ENCODE measurements at places on chromosomes 11 and 22.

- DNase-seq, result no peak
Observed at GRCh38 chr11:14270690-14271542, 88.1 kb downstream of the RRAS2 start.

GRCh38 chr11:123601136-123601535 is 53.3 kb downstream of the SCN3B start:
- no peak for DNase-seq

GRCh38 chr11:44779736-44780520 is 53.2 kb downstream of the TSPAN18 start:
- no peak for DNase-seq

GRCh38 chr22:45510376-45511232 is 7.9 kb downstream of the FBLN1 start:
- no peak for DNase-seq

- no peak for DNase-seq
Observed at GRCh38 chr11:122265981-122266380, 150.0 kb upstream of the BLID start.

DNA sequence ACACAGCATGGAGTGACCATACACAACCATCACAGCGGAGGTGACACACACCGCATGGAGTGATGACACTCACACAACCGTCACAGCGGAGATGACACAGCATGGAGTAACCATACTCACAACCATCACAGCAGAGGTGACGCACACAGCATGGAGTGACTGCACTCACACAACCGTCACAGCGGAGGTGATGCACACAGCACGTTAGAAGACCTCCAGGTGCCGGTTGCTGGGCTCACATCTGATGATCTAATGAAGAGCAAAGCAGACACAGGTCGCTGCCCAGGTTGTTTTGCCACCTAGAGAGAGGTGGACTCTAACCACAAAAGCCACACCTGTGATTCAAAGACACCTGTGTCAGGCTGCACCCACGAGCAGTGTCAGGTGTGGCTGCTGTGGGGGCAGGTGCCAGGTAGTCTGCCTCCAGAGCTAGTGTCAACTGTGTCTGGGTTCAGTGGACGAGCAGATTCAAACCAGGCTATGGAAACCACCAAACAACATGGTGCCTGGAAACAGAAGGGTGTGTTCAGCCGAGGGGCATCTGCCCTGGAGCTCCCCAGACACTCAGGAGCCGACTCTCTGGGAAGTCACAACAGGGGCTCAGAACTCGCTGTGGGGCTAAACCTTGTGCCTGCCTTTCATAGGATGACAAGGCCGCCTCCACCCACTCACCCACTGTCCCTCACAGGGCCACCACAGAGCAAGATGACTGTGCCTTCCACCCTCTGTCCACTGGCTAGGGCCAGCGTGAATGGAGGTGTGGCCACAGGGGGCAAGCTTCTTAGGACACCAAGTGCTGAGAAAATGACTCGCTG is 608.2 kb downstream of the TBC1D22A start:
- no peak for DNase-seq

DNA sequence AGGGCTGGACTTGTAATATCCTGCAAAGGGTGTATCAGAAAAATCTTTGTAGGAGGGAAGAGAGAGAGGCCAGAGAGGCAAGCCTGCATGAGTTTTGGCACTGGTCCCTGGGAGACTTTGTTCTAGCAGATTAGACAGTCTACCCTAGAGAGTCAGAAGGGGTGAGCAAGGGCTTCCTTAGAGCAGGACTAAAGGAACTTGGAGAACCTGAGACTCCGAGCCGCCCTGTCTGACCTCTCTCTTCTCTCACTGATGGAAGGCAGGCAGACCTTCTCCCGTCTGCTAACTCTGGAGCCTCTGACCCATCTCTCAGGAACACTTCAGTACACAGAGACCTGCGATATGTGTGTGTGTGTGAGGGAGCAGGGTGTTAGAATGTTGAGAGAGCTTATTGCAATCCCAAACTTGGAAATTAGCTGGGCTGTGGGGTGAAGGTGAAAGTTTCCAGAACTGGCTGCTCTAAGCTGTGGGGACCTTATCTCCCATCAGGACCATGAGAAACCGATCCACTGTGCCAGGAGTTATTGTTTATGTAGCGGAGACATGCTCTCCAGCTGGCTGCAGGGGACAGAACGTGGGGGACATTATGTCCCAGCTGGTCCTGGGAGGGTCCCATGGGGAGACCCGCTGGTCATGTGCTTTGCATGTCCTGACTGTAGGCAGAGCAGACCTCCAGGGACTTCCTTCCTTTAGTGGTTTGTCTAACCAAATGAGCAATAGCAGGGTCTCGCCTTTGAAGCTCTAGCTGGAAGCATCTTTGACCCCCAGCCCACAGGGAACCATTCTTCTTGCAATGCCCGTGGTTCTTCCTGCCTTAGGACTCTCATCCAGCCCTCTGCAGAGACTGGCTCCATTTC is 51.1 kb downstream of the TIMP3 start:
- DNase-seq, result no peak

GRCh38 chr11:116072601-116073410 is 568.6 kb upstream of the CADM1 start:
- no peak for DNase-seq

GRCh38 chr11:72352859-72353551 is 81.3 kb downstream of the CLPB start:
- DNase-seq, result peak; percentile 67

DNA sequence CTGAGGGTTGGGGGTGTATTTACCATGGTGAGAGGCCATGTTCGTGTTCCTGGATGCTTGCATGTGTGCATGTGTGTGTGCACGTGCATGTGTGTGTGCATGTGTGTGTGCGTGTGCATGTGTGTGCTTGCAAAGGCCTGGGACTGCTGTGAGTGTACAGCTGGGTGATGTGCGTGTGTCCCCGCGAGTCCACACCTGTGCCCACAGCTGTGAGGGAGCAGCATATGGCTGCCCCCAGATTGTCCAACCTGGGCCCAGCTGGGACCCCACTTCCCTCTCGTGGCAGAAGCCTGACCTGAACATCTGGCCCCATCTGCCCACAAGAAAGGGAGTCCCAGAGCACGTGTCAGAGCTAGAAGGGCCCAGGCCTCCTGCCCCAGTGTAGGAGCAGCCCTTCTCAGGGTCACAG is 8.4 kb upstream of the CD248 start:
- DNase-seq, result no peak

- no peak for DNase-seq
Observed at GRCh38 chr11:76850130-76850529, 10.6 kb upstream of the ACER3 start.

DNA sequence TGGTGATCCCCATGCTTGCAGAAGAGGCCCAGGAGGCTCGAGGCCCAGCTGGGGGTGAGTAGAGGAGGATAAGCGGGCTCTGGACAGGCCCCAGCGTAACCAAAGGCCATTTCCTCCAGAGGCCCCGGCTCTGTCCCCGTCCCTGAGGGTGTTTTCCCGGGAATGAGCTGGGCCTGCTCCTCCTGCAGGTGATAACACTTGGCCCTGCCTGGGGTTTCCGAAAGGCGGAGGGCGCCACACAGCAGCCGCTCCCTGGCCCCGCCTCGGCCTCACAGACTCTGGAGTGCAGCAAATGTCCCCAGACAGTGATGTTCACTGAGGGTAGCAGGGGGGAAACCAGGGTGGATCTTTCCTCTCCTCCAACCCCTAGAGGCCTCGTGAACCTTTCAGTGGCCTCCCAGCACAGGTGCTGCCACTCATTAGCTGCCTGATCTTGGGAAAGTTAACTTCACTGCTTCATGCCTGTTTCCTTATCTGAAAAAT is 10.5 kb upstream of the MGAT3 start:
- no peak for DNase-seq

GRCh38 chr22:19109198-19110063 is 12.8 kb downstream of the DGCR2 start:
- DNase-seq, result no peak

DNA sequence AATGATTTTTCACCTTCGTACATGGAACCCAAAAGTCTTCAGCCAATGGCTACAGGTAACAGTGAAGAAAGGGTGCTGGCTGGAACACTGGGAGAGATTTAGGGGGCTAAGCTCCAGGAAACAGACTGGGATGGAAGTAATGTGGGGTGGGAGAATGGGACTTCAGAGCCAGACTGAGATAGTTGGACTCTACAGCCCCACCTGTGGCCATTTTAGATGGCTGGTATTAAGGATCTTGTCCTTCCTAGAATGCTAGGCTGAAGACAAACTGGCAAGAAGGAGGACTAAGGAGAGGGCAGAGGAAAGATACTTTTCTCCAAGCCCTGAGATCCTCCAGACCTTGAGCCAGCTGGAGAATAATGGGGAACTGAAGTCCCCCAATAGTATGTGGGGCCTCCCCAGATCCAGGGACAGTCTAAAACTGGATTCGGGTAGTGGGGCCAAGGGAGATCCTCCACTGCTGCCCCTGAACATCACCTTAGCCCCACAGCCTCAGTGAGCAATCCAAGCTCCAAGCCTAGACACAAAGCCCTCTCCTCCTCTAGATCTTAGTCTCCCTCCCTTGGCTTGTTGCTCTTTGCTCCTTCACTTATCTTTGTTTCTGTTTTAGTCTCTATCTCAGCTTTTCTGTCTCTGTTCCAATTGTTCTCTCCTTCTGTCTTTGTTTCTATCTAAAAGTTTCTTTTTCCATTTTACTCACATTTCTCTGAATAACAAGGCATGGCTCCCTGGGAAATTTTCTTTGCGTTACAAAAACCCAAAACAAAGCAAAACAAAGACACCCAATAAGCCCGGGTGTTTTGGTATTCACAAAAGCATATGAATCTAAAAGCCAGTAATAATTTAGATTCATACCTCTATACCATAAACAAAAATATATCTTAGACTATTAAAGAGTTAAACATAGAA is 16.2 kb upstream of the RRAS2 start:
- DNase-seq, result no peak

All from left hindlimb (tissue), 1 donor.